ENCODE measurements at places on chromosomes 4 and X.

- no peak for DNase-seq
Observed at GRCh38 chr4:160814726-160815125, 1349.1 kb downstream of the FSTL5 start.

- no peak for DNase-seq
Observed at GRCh38 chr4:38695809-38696208, 31.8 kb downstream of the KLF3 start.

- DNase-seq: no peak
Observed at GRCh38 chr4:11599064-11599463, 170.4 kb upstream of the HS3ST1 start.

GRCh38 chr4:164931551-164932324 is 45.7 kb downstream of the TRIM61 start:
- DNase-seq: peak; percentile 72

- DNase-seq: no peak
Observed at GRCh38 chr4:44479731-44480130, 31.1 kb upstream of the KCTD8 start.

DNA sequence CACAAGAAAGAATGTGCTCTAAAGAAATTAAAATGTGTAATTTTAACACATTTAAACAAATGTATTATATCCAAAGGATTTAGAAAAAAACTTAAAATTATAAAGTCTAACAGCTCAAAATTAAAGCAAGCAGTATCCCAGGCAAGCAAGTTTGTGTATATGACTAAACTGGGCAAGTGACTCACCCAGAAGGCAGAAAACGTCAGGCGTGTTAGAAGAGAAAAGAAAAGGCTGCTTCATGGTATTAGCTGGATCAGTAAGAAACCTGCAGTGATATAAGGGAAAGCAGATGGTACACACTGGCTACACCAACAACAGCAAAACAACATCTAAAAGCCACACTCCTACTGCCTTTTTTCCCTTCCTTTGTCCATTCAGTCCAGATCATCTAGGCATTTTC is 250.6 kb upstream of the NDST3 start:
- peak; percentile 16 for DNase-seq

Measured in EH (cell line).